ELR (cell line): ENCODE measurements at places on chromosomes 6 and 20.

DNA sequence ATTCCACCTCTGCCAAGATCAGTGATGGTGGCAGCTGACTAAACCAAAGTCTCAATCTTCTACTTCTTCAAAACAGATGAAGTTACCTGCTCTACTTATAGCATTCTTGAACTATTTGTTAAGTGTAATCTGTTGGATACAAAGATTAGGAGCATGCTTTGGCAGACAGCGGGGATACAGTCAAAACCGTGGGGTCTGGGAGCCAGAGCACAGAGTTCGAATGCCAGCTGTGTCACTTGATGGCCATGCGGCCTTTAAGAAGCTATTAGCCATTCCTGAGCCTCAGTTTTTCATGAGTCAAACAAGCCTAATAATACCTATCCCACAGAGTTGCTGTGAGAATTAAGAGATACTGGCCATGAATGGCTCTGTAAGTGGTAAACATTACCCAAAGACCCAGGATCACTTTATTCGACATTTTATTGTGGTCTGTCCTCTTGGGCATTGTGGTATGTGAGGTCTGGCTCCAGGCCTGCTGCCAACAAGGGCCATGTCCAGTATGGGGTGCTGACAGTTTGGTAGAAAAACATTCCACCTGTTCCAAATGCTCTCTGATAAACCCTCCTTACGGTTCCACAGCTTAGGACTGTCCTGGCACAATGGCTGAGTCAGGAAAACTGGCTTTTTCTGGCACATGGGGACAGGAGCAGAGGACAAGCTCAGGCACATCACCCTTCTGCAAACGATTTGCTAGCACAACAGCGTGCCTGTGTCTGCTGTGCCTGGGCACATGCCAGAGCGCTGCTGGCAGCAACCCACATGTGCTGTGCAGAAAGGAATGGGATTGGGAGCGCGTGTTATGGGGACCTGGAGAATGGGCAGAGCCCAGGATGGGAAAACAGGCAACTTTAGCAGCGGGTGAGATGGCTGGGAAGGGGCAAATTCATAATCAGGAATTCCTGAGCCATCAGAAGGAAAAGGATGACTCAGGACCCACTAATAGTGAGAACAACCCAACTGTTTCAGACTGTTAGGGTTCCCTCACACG, 15.7 kb upstream of the FAM83C start:
- peak; percentile 99 for DNase-seq

DNA sequence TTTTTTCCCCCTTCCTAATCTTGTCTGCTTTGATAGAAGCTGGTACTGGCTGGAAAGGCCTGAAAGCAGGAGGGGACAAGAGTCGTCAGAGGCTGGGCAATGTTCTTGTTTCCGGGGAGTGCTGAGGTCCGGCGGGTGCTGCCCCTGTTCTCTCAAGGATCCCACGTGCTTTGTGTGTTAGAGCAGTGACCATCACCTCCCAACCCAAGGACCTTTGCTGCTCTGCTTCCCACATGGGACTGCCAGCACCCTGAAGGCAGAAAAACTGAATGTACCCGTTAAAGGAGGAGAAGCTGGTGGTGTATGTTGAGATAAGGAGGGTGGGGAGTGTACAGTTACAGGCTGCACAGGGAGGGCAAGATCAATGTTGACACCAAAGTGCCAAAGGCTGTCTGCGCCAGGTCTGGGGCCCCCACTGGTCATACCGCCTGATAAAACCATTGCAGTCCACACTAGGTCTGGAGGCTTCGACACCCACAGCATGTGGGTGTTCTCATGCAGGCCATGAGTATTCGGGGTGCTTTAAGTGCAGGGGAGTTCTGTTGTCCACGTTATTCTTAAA, 15.0 kb downstream of the C20orf173 start:
- DNase-seq = no peak

GRCh38 chr6:151091571-151091970, 148.2 kb upstream of the AKAP12 start:
- DNase-seq = no peak

- DNase-seq = peak; percentile 96
Measured at GRCh38 chr6:16929809-16930208, 168.5 kb upstream of the ATXN1 start.

GRCh38 chr20:56429941-56430340, 17.9 kb downstream of the CASS4 start:
- DNase-seq = no peak

DNA sequence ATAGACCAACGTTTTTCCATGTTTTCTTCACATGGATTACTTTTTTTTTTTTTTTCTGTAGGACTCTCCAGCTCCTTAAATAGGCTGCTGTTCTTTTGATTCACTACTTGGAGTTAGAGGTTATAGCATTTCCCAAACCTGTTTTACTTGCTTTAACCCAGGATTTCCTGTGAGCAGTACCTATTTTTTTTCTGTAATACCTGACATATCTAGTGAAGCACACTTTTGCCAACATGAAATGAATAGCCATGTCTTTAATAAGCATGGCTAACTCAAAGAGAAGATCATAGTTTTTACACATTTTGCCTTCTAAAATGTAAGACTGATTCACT, 137.0 kb downstream of the FOXA2 start:
- DNase-seq = no peak

DNA sequence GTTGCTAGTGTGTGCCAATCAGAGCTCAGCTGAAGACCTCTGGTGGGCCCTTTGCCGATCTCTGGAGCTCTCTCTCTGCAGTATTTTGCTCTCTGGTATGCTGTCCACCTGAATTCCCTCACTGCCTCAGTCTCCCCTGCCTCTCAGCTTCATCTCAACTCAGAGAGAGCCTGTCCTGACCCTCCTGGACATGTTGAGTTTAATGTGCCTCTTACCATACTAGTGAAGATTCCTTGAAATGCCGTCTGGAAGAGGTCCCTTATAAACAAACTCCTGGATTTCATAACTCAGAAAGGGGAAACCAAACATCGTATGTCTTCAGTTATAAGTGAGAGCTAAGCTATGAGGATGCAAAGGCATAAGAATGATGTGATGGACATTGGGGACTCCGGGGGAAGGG, 231.1 kb upstream of the ZNF217 start:
- no peak for DNase-seq

GRCh38 chr6:169215201-169215681, 38.4 kb downstream of the THBS2 start:
- DNase-seq = peak; percentile 8

DNA sequence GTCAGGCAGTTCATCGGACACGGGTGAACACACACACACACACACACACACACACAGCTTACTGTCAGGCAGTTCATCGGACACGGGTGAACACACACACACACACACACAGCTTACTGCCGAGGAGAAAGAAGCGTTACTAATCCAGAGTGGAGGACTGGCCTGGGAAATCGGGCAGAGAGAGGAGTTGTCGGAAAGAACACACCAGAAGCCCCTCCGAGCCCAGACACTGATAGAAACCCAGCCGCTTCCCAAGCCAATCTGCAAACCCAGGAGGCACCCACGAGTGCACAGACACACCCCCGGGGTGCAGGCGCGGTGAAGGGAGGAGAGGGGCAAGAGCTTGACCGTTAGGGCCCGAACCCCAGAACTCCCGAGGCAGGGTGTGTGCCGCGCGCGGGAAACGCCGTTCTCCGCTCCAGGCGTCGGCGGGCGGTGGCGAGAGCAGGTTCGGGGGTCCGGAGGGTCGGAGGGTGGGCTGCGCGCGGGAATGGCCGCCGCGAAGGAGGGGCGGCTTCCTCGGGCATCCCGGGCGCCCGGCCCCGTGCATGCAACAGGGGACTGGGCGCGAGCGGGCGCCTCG, 636 bp downstream of the ELOVL2 start:
- peak; percentile 19 for DNase-seq

DNA sequence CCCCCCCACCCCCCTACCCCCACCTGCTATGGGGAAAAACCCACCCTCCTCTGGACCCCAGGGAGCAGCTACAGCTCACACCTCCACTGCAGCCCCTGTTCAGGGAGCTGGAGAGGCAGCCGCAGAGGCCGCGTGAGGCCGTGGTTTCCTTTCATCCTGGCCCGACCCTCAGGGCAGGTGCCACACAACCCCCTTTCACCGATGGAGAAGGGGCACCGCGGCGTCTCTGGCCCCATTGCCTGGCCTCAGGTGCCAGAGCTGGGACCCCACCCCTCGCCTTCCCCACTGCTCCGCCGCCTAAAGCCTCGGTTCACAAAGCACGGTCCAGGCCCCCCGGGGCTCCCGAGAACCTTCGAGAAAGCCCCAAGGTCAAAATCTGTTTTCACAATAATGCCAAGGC, 11.8 kb upstream of the KCNQ2 start:
- DNase-seq = no peak

GRCh38 chr6:167152862-167153261, 4.9 kb downstream of the GPR31 start:
- no peak for DNase-seq

- peak; percentile 81 for DNase-seq
Measured at GRCh38 chr20:266596-267562, 9.4 kb downstream of the DEFB132 start.
